AG08396 (cell line): ENCODE measurements at places on chromosomes 3 and 15.

DNA sequence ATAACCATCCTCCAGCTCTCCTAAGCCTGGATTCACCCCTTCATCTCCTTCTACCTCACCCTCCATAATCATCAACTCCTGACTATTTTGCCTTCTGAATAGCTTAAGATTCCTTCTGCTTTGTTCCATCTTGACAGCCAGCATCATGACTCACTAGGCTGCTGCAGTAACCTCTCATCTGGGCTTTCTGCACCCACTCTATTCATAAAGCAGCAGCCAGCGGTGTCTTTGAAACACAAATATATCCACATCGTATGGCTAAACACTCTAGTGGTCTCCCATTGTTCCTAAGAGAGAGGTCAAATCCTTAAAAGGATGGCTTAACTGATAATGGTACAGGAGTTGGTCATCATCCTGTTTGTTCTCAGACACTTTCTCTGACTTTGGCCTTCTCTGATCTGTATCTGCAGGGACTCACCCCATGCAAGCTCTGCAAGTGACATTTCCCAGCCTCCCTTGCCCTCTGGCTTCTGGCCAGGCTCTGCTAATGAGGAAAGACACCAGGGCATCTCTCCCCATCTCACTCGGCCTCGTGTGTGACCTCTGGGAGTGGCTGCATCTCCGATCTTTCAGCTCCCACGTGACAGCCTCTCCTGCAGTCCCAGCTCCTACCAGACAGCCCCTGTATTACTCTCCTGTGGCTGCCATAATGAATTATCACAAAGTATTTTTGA, 6.2 kb downstream of the GRK7 start:
- no peak for DNase-seq

GRCh38 chr3:170244576-170244975, 22.4 kb downstream of the PRKCI start:
- no peak for DNase-seq

DNA sequence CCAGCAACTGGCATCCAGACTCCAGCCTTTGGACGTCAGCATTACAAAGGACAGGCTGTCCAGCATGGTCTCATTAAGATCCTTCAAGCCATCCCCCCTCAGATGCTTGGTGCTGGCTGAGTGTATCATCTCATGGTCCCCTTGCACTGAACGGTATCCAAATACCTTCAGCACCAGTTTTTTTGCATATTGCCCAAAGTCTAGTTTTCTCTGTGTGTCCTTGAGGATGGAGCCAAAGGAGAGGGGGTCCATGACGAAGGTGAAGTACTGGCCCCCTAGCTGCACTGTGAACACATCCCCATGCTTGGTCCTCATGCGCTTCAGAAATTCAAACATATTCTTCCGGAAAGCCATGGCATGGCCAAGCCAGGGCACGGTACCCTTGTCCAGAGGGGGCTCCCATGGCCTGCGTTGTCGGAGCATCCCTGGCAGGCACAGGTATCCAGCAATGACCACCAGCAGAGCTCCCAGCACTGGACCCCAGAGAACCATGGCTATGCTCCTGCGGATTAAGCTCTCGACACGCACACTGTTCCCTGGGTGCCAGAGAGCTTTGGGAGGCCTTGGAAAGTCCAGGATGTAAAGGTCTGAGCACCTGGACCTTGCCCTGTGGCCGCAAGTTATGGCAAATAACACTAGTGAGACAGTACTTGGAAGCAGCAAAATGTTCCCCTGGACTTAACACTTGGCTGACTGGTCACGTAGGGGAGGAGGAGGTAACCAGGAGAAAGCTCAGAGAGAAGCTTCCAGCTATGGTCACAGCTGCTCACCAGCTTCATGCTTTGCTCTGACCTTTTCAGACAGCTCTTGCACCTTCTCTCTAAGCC, at the start of gene CYP8B1:
CYP8B1 (minus strand) TSS at position 555 of the 827 bp plus-strand sequence; CDS start at position 492, 63 bp downstream.
- no peak for DNase-seq

GRCh38 chr3:193313061-193313958, 65.2 kb downstream of the ATP13A5 start:
- no peak for DNase-seq
